ENCODE measurements at places on chromosomes 2 and 18.

DNA sequence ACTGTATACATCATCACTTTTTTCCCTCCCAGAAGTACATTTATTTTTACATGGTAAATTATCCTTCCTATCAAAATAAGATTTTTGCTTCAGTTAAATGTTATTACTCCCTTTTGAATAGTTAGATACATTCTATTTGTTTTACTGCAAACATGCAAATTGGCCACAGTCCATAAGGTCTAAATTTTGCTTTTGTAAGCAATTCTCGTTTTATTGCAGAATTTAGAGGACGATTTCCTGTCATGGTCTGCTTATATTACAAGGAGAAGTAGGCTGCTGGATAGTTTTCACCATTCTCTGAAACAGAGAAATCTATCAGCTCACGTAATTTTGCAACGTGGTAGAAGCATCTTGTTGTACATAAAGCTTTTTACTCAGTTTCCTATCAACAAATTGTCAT lies 1632.5 kb downstream of the LRP1B start:
- DNase-seq = no peak

GRCh38 chr18:34709750-34710441 lies at the start of gene DTNA:
Gene DTNA (plus strand): TSS chr18:34710298. CDS start chr18:34755977, 45,679 bp downstream.
- DNase-seq = no peak

DNA sequence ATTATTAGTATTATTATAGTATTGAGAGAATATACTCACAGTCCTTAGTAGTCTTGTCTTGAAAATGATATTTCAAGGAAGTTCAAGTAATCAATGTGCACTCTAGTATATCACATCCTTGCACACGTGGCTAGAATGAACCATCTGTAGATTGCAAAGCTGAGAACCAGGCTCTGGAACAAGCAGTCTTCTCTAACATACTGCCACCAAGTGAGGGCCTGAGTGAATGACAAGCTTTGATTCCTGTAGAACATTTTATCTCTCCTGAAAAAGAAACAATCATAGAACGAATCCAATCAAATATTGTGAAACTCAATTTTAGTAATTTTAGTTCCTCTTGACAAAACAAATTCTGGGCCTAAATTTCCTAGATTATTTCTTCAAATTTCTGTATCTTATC lies 55.3 kb upstream of the SULT1C3 start:
- no peak for DNase-seq

GRCh38 chr18:31648966-31649429 lies 35.4 kb downstream of the B4GALT6 start:
- DNase-seq = no peak

DNA sequence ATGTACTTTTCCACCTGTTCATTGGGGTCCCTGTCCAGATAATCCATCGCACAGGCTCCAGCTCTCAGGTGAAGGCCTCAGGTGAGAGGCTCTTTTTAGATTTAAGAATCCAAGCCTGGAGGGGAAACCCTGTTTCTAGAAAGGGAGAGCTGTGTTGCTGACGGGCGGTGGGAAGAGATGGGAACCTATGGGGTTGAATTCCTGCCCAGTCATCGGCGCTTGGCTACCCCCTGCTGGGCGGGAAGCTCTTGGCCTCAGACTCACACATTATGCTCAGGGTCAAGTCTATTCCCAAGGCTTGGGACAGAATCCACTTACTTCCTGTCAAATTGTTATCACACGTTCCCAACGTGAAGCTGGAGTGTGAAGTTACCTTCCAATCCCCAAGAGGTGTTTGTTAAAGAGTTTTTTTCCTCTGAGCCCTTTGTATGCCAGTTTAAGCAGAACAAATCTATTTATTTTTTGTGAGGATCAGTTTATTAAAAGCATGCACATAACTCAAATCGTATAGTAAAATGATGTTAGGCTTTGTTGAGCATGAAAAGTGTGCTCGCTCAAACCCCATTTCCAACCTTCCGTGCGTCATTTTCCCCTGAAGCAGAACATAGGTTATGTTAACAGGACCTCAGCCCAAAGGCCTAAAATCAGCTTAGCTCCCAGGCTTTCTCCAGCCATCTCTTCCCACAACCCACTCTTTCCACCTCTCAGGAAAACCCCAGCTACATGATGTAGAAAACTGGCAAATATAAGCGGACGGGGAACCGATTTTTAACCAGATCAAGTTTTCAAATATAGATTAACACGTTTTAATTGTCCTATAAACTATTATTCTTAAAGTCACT lies 181.7 kb upstream of the ETAA1 start:
- no peak for DNase-seq

- DNase-seq = no peak
These were observed 109.6 kb downstream of the MEP1B start for GRCh38 chr18:32299484-32299883.

GRCh38 chr18:12001421-12001820 lies 20.1 kb downstream of the IMPA2 start:
- DNase-seq = no peak

DNA sequence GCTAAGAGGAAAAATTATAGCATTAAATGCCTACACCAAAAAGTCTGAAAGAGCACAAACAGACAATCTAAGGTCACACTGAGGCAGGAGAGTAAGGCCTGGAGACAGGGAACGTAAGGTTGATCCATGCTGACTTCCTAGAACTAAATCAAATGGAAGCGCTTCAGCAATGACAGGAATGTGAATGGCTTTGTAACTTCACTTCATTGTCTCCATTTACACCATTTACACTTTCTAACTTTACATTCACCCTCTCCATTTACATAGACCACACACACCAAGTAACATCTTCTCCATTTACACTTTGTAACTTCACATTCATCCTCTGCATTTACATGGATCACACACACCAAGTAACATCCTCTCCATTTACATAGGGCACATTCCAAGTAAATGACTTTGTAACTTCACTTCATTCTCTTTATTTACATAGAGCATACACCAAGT lies 103.1 kb upstream of the SPATS2L start:
- no peak for DNase-seq

- DNase-seq = no peak
These were observed 62.8 kb downstream of the SMIM21 start for GRCh38 chr18:75364512-75365253.

- DNase-seq = no peak
These were observed 5.2 kb upstream of the GPD2 start for GRCh38 chr2:156430980-156431358.

DNA sequence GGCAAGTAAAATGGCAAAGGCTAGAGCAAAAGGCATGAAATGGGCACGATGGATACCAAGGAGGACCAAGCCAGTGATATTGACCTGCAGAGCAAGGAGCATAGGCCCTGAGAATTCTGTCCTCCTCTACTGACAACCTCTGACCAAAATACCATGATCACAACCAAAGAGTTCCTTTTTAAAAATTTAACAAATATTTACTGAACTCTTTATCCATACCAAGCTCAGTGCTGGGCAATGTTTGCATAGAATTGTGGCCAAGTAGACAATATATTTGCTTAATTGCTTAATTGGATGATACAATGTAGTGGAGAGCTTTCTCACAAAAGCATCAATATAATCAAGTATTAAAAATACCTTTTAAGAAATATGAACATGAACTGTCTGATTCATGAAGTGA lies 265.7 kb downstream of the ICOS start:
- DNase-seq = no peak

- no peak for DNase-seq
These were observed 13.4 kb upstream of the GLS start for GRCh38 chr2:190867212-190867611.

DNA sequence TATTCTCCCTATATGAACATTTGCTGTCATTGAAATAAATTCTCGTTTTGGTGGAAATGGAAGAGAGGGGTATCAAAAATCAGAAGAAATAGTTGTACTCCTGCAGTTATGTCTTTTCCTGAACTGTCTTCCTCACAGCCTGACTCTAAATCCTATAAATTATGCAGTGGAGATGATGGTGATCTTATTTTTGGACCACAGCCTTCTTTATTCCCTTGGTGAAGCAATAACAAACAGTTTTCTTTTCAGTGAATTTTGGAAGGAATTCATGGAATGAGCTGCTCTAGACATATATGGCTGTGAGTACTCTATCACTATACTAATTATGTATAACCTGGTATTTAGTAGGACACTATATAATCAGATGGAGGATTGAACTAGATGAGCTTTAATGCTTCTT lies 1.7 kb upstream of the SLC25A12 start:
- DNase-seq = no peak

GRCh38 chr2:136718273-136718672 lies 47.1 kb upstream of the THSD7B start:
- DNase-seq = no peak

GRCh38 chr18:23422751-23423418 lies 30.2 kb upstream of the RIOK3 start:
- DNase-seq = no peak

- DNase-seq = no peak
These were observed 294.9 kb upstream of the FANCL start for GRCh38 chr2:58535990-58536389.

- DNase-seq = no peak
These were observed 59.4 kb upstream of the TMEM17 start for GRCh38 chr2:62565309-62565908.

- no peak for DNase-seq
These were observed 38.8 kb downstream of the EPHA4 start for GRCh38 chr2:221533299-221533698.

- no peak for DNase-seq
These were observed 4.5 kb upstream of the STK11IP start for GRCh38 chr2:219593154-219593553.

DNA sequence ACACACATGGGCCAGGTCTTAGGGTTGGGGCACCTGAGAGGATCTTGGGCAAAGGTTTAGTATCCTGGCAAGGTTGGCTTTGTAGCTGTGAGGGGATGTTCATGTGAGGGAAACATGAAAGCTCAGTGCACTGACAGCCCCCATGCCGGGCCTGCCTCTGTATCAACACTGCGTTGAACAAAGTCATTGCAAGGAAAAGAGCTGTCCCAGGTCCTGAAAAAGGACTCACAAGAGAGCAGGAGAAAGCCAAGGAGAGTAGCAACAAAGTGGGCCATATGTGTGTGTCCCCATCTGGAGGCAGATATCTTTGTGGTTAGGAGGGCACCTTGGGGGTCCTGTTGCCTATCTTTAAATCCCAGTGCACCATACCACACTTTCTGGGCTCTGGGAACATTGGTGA lies 237.8 kb upstream of the THSD7B start:
- DNase-seq = no peak

GRCh38 chr2:54438271-54438670 lies 17.9 kb upstream of the SPTBN1 start:
- no peak for DNase-seq

- DNase-seq = no peak
These were observed 9.1 kb downstream of the HSBP1L1 start for GRCh38 chr18:79973517-79973916.

GRCh38 chr2:40240070-40240469 lies 211.8 kb downstream of the SLC8A1 start:
- no peak for DNase-seq

DNA sequence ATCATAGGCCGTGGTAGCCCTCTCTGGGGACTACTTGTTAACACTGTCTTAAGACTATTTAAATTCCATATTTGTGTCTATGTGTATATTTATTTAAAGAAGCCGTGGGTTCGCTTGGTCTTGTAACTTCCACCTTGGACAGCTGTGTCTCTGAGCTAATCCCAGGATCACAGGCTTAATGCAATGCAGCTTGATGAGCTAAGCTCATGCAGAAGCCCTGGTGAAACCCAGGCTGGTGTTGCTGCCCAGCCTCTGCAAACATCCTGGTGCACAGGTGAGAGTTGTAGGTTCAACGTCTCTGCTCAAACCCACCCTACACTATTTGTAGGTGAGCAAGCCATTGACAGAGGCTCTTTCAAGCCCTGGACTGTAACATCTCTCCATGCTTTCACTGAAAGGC lies 211.8 kb downstream of the FAM210A start:
- DNase-seq = no peak

- DNase-seq = no peak
These were observed 352.0 kb downstream of the TNS1 start for GRCh38 chr2:217650716-217651360.

DNA sequence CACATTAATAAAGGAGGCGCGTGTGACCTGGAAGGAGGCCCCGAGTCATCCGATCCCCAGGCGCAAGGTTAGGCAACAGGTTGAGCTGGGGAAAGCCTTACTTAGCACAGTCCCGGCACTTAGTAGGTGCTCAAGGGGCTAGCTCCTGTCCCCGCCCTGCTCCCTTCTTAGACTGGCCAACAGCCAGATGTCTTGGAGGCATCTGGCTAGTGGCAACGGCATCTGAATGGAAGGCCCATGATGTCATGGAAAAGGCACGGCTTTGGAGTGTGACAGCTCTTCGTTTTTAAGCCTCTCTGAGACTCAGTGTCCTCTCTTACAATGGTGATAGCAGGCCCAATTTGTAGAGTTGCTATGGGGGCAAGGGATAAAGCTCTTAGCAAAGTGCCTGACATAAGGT lies 258.3 kb downstream of the CYRIA start:
- DNase-seq = no peak

DNA sequence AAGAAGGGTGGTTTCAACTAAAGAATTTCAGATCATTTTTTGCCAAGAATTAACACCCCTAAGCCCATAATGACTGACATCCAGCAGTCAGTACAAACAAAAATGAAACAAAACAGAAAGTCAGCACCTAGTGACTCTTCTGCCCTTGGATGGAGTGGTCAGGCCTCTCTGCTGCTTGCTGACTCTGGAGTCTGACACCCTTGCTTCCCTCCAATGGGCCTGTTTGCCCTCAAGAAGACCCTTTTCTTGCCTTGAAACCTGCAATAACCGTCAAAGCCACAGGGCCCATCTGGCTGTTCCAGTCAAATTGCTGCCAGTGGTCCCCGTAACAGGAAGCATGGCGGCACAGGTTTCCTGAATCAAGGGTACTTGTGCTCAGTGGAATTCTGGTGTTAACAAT lies 27.2 kb upstream of the CYTIP start:
- no peak for DNase-seq

GRCh38 chr2:99537910-99538485 lies 48.2 kb upstream of the REV1 start:
- DNase-seq = no peak

DNA sequence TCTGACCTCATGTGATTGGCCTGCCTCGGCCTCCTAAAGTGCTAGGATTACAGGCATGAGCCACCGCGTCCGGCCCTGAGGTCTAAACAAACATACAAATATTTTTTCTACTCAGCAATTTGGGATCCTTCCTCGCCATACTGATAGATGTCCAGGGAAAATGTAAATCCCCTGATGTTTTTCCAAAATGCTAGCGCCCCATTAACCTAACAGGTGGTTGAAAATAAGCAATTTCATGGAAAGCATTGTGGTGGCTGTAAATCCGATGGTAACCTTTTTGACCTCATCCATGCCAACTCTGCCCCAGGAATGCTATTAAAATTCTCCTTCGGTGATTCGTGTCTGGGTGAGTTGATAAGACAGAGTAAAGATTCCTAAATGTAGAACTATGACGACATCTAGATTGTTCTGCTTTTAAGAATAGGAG lies 19.3 kb downstream of the GEMIN6 start:
- no peak for DNase-seq

DNA sequence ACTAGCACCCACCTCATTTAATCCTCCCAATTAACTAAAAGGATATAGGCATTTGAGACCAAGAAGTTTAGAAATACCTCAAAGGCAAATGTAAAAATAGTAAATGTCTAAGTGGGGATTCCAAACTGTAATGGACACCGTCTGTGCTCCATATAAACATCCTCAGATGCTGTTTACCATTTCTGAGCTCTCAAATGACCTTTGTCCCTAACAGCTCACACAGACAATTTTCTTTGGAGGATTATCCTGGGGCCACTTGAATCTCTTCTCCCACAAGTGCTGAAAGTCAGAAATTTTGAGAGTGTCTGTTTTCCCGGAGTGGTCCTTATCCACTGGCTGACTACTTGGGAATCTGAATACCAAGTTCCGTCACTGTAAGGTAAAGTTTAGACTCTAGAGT lies 1418.9 kb downstream of the LRP1B start:
- no peak for DNase-seq

GRCh38 chr18:49521216-49521835 lies 34.3 kb upstream of the C18orf32 start:
- no peak for DNase-seq

Measured in stimulated activated CD4-positive, alpha-beta T cell treated with anti-CD3 and anti-CD28 coated beads, TNF-alpha, amount 100 ng/mL, for 4 hours (primary cell).